ENCODE measurements at places on chromosomes 1 and 21. TPM values are rescaled to one million over a fixed set of nuclear protein-coding genes. Genes with fewer than 3 reads are reported as not detected.

- DNase-seq = no peak
Observed at GRCh38 chr1:157696966-157697628, 3.5 kb downstream of the FCRL3 start.

DNA sequence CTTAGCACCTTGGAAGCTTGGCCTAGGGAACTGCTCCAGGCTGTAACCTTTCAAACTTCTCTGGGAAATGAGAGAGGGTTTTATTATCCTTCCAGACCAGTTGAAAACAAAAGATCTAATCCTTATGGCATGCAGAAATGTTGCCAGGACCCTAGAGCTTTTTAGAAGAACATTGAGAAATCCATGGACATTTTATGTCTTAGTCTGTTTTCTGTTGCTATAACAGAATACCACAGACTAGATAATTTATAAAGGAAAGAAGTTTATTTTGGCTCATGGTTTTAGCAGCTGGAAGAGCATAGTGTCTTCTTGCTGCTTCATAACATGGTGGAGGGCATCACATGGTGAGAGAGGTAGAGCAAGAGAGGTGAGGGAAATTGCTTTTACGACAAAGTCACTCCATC, 25.8 kb downstream of the OSBPL9 start:
- DNase-seq = no peak

GRCh38 chr1:155127105-155127966, at the start of gene EFNA1:
Gene EFNA1 (plus strand): TSS chr1:155127876. CDS start chr1:155127978, 102 bp downstream.
- DNase-seq = peak; percentile 43

GRCh38 chr1:240768979-240769378, 157.0 kb upstream of the GREM2 start:
- no peak for DNase-seq

DNA sequence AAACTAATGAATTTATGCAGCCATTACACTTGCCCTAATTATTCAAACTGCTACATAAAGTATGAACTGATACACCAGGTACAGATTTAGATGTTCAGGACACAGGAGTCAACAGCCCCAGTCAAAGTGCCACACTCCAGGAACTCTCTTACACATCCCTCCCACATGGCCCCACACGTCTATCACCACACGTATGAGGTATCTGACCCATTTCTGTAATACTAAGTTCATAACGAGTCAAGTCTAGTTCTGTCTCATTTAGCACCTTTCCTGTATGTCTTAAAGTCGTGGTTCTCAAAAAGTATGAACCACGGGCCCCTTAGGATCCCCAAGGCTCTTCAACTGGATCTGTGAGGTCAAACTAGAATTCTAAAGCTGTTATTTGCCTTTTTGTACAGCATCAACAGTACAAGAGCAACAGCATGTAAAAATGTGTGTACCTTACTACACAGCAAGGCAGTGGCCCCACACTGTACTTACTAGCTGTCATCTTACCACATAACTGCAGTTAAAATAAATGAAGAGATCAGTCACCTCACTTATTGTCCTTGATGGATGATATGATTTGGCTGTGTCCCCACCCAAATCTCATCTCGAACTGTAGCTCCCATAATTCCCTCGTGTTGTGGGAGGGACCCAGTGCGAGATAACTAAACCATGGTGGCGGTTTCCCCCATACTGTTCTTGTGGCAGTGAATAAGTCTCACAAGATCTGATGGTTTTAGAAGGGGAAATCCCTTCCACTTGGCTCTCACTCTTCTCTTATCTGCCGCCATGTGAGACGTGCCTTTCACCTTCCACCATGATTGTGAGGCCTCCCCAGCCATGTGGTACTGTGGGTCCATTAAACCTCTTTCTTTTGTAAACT, 42.6 kb downstream of the SIPA1L2 start:
- DNase-seq = no peak

DNA sequence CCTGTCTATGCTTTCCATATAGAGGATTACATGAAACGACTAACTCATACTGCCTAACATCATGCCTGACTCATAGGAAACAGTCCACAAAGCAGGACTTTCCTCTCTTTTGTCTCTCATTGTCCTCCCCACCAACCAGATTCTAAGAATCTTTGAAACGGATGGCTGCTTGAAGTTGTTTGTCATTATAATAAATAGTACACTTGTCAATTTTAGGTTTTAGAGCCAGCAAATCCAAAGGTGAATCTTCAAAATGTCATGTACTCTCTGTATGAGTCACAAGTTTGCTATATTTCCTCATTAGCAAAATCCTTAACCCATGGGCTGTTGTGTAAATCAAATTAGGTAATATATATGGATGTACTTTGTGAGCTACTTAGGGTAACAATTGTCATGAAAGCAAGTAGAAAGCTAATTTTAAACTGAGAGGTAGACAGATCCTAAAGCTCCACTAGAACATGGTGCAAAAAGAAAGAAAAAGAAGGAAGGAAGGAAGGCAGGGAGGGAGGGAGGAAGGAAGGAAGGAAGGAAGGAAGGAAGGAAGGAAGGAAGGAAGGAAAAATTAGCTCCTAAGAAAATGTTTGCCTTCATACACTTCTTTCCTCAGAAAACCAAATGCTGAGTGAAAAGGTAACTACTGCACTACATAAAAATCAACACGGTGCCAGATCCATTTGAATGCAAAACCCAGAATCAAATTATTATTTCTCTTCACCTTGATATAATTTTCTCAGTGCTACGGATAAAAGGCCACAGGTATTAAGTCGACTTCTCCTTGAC, 129.5 kb upstream of the PRMT6 start:
- no peak for DNase-seq

DNA sequence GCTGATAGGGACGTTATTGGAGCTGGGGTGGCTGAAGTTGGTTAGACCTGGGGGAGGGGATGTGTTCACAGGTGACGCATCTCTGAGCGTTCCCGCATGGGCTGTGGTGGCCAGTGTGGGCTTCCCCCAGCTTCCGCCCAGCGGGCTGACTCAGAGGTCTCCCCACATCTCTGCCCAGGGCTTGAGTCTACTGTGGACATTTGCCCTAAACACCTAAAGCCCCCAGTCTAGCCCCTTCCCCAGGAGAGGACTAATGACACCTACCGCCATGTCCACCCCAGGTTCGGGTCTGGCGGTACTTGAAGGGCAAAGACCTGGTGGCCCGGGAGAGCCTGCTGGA, 2.0 kb downstream of the AGRN start:
- DNase-seq = no peak

- DNase-seq = no peak
Observed at GRCh38 chr21:27690426-27690825, 723.5 kb upstream of the ADAMTS5 start.

- DNase-seq = no peak
Observed at GRCh38 chr1:103194060-103194459, 85.7 kb upstream of the COL11A1 start.

GRCh38 chr1:119163396-119163795, 22.9 kb upstream of the WARS2 start:
- DNase-seq = no peak

DNA sequence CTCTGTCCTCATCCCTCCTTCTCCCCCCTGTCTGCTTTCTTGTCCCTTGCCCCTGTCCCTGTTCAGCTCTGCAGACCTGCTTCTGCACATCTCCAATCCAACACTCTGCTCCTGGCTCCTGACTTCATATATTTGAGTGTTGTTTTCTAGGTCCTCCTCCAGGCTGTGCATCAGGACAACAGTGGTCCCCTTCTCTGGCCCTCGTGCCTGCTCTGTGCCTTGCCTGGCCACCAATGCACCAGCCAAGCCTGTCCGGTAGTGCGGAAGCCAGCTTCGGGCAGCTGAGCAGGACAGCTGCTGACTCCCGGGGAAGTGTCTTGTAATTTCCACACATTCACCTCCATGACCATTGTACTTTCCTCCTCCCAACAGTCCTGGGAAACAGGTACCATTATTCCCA, 203.4 kb upstream of the RAB4A start:
- DNase-seq = no peak

DNA sequence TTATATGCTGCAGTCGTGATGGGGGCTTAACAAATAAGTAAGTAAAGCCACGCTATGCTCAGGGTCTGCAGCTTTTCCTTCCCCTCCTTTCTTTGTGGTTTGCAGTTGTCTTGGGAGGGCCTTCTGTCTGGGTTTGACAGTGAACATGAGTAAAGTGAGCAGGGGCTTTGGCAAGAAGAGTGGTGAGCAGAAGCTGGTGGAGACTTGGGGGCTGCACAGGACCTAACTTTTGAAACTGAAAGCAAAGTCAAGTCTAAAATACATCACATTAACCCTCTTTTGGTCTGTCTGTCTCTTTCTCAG, 368.6 kb upstream of the VAMP3 start:
- DNase-seq = no peak

DNA sequence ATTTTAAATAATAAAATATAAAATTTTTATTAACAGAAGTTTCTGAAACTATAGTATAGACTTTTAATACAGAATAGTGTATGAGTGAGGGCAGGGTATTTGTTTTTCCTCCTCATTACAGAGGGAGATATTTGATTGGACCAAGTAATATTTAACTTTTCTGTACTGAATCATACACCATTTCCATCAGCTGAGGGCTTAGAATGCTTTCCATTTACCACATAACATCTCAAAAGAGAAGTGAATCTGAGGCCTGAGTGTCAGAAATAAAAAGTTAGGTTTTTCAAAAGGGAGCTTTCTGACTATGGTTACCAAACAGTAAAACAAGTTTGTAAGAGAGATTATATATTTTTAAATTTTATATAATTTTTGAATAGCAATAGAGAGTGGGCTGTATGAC, 29.5 kb downstream of the TLCD4 start:
- DNase-seq = no peak

- DNase-seq = no peak
Observed at GRCh38 chr1:172351754-172352161, 68.7 kb upstream of the C1orf105 start.

DNA sequence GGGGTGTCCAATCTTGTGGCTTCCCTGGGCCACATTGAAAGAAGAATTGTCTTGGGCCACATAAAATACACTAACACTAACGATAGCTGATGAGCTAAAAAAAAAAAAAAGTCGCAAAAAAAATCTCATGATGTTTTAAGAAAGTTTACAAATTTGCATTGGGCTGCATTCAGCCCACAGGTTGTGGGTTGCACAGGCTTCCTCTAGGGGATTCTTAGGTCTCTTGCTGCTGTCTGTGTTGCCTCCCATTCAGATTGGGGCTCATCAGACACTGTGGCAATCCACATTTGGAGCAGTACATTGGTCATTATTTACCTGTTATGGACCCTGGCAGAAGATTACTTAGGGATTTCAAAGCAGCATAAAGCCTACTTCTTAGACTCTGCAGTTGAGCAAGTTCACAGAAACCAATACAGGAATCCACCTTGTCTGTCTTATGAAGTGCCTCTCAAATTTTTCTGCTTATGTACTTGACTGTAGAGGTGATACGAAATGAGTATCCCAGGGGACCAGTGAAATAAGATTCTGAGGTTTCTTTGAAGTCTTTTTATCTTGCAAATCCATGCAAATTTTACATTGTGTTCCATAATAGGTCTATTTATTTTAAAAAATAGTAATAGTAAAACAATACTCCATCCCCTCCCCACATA, 205.5 kb downstream of the RPS6KC1 start:
- DNase-seq = no peak

- no peak for DNase-seq
Observed at GRCh38 chr1:237902960-237903743, 12.4 kb upstream of the ZP4 start.

GRCh38 chr1:159261721-159262494, 40.2 kb upstream of the FCER1A start:
- DNase-seq = no peak

DNA sequence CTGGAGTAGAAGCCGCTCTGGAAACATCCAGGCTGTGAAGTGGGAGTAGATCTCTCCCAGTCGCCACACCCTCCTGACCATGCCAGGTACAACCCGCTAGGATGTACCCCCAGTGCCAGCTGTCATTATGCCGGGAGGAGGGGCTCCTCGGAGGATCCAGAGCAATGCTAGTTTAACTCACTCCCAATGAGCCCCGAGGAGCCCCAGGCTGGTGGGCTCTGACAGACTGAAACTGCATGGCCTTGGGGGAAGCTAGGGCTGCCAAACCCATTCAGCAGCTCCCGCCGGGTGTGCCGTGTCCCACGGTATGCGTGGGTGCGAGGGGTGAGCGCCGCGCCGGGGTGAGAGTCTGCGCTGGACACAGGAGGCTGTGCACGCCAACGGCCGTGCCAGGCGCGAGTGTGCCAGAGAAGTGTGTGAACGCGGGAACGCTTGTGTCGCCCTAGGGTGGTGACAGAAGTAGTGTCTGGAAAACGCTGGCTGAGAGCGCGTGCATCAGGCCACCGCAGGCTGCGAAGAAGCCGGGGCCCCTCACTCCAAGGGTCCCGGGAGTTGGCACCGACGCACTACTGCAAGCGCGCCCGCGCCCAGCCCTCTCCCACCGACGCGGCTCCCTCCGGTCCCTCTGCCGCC, 177.1 kb upstream of the EDN2 start:
- DNase-seq = peak; percentile 46

DNA sequence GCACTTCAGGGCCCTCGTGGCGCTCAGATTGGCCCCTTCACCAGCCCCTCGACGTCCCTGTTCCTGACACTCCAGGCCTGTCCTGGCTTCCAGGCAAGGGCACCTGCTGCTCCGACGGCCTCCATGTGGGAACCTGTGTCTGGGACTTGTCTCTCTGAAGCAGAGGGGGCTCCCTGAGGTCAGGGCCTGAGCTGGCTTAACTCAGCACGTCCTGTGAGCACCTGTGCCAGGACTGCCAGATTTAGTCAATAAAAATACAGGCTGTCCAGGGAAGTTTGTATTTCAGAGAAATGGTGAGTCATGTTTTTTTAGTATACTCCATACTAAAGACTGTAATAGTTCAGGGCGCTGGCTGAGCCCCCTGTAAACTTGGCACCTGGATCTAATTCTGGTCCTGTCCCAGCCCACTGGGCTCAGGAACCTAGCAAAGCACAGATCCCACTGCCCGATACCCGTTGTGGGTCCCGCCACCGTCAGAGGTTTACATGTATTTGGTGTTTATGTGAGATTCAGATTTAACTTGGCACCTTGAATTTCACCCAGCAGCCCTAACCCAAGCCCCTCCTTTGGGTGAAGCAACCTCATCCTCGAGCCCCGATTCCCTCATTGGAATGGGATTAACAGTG, 109.9 kb upstream of the IFFO2 start:
- DNase-seq = no peak

PLD5 gene
- total RNA-seq = not detected

OLIG2 gene
- total RNA-seq = not detected

LAX1 gene
- total RNA-seq = 21.1 TPM

PTGFRN gene
- total RNA-seq = 7.0 TPM

CRTC2 gene
- 67.3 TPM for total RNA-seq

TDRD5 gene
- not detected for total RNA-seq

ZNF593OS gene
- not detected for total RNA-seq

OPRD1 gene
- total RNA-seq = 0.02 TPM

WNT9A gene
- total RNA-seq = not detected

PGLYRP3 gene
- total RNA-seq = not detected

DNAI4 gene
- 1.7 TPM for total RNA-seq

ICOSLG gene
- 5.4 TPM for total RNA-seq

ZMYND12 gene
- 0.59 TPM for total RNA-seq

VSIG8 gene
- total RNA-seq = not detected

SRSF11 gene
- 194 TPM for total RNA-seq

NOC2L gene
- 139 TPM for total RNA-seq

CREG1 gene
- 10.0 TPM for total RNA-seq

L1TD1 gene
- not detected for total RNA-seq

Measured in activated CD8-positive, alpha-beta T cell treated with anti-CD3 and anti-CD28 coated beads for 36 hours (primary cell).